Vagina (tissue), 2 donors: ENCODE measurements at places on chromosomes 13 and 19. TPM values are rescaled to one million over a fixed set of nuclear protein-coding genes. Genes with fewer than 3 reads are reported as not detected.

- H3K36me3 ChIP-seq: peaks cover 31% of the 10 kb centered on the region
- no peaks in the 10 kb centered on the region for H3K27me3 ChIP-seq
- peak overlapping the region; percentile 95 for H3K27ac ChIP-seq
- DNase-seq: no peak
Measured at GRCh38 chr19:41323430-41324125, 13.6 kb downstream of the CCDC97 start.

DNA sequence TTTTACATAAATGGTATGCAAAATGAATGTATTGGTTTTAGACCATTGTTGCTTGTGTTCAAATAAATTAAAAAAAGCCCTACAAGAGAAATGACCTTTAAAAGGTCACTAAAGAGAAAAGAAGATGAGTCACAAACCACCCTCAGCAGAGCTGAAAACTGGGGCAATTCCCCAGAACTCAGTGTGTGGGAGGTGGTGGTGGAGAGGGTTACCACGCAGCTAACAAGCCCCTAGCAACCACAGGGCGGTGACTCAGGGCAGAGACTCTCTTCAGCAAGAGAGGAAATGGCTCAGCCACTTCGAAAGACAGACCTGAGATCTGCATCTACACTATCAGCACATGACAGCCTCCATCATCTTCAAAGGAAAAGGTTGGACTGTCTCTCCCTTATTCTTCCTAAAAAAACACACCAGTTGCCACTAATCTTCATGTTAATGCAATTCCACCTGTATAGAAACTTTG, 29.4 kb upstream of the NDFIP2 start:
- no peaks in the 10 kb centered on the region for H3K27me3 ChIP-seq
- DNase-seq: no peak
- no peak overlapping the region for H3K27ac ChIP-seq
- H3K4me3 ChIP-seq: no peak overlapping the region
- H3K4me1 ChIP-seq: no peaks in the 10 kb centered on the region
- no peaks in the 10 kb centered on the region for H3K36me3 ChIP-seq

GRCh38 chr19:52227196-52227940, 37.5 kb downstream of the PPP2R1A start:
- no peaks in the 10 kb centered on the region for H3K27me3 ChIP-seq
- H3K27ac ChIP-seq: no peak overlapping the region
- H3K36me3 ChIP-seq: no peaks in the 10 kb centered on the region
- no peaks in the 10 kb centered on the region for H3K4me1 ChIP-seq
- no peak for DNase-seq

DNA sequence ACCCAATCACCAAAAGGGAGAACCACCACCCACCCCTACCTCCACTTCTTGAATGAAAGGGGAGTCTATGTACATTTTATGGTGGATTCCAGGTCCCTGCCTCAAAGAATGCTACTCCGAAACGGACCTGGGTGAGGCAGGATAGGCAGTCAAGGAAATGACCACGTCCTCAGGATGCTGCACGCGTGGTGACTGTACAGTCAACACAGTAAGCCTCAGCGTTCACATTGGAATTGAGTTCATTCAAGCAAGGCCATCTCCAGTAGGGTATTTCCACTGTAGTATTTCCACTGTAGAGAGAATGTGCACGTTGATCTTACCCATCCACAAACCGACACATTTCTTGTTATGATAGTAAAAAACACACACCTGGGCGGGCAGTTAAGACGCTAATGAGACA, 16.9 kb downstream of the ZSCAN5C start:
- no peaks in the 10 kb centered on the region for H3K27me3 ChIP-seq
- no peak overlapping the region for H3K27ac ChIP-seq
- H3K4me1 ChIP-seq: peaks cover 13% of the 10 kb centered on the region
- no peak overlapping the region for H3K4me3 ChIP-seq
- no peaks in the 10 kb centered on the region for H3K36me3 ChIP-seq

DNA sequence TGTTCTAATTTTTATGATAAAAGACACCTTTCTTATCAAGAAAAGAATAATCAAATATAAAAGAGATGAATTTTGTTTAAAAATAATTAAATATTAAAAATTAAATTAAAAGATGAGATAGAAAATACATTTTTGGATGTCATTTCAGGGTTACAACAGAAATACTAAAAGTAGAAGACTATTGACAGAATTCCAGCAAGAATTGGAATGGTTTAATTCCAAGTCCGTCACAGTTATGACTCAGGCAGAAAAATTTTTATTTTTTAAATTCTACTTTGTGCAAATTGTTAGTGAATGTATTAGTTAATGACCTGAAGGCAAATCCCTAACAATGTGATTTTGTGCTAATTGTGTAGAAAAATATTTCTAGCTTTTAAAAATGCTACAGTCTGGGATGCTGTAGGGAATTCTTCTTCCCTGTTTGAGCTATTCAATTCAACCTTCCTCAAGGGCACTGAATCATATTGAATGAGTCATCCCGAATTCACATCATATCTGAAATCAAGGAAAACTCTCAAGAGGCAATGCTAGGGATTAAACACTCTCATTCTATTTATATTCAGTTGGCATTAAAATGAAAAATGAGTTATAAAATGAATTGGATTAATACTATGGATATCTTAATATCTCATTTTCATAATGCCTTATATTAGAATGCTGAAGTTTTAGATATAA, 633.5 kb upstream of the ATXN8OS start:
- no peaks in the 10 kb centered on the region for H3K36me3 ChIP-seq
- no peaks in the 10 kb centered on the region for H3K27me3 ChIP-seq
- no peak for DNase-seq
- H3K4me3 ChIP-seq: no peak overlapping the region
- H3K4me1 ChIP-seq: no peaks in the 10 kb centered on the region
- no peak overlapping the region for H3K27ac ChIP-seq

DNA sequence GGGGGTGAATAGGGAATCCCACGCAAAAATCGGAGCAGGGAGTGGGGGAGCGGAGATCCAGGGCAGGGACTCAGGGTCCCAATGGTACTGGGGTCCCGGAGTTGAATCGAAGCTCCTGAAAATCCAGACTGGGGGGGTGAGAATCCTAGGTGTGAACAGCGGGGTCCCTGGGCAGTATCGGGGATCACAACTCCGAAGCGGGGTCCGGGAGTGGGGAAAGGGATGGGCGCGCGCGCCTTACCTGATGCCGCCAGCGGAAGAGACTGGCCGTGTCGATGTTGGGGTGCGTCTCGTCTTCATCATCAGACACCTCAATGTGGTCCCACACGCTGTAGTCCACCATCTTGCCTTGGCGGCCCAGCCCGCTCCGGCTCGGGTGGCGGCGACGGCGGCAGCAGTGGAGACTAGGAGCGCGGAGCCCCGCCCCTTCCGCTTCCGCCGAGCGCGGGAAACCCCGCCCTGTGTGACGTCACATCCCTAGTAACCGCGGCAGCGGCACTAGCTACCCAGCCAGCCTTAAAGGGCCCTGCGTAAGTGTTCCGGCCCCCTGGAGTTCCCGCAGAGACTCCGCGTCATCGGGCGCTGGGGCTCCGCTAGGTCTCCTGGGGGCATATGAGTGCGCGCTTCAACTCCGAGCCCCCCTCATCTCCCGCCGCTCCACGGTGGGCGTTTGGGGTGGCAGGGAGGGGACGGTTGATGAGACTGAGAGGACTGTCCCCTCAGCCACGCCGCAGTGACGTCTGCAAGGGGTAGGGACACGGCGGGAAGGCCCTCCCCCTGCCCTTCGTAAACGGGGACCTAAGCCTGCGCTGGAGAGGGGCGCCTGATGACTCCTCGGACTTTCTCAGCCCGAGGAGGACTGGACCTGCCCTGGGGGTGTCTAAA, at the start of gene CDC37:
Gene CDC37 (minus strand): TSS at position 406 of the 885 bp plus-strand sequence. CDS start 63 bp downstream, at position 343.
- peaks cover 53% of the 10 kb centered on the region for H3K4me1 ChIP-seq
- no peaks in the 10 kb centered on the region for H3K27me3 ChIP-seq
- DNase-seq: peak; percentile 95
- peak within 1 kb of the TSS; percentile 67 for H3K27ac ChIP-seq

DNA sequence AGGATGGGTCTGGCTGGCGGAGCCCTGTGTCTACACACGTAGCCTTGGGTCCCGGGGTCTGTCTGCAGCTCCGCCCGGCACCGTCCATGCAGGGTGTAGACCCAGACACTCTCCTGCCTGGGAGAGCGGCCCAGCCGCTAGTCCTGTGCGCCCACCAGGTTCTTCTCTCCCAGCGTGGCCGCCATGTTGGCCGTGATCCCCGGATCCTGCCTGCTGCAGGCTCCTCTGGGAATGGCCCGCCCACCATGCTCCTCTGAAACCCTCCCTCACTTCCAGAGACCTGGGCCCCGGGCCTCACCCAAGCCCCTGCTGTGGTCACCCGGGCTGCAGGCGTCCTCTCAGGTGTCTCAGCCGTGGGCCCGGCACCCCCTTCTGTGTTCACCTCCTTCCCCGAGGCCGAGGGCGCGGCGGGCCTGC, 57.7 kb upstream of the MCF2L start:
- H3K36me3 ChIP-seq: no peaks in the 10 kb centered on the region
- no peak overlapping the region for H3K4me3 ChIP-seq
- no peaks in the 10 kb centered on the region for H3K4me1 ChIP-seq
- H3K27ac ChIP-seq: no peak overlapping the region
- DNase-seq: no peak

DNA sequence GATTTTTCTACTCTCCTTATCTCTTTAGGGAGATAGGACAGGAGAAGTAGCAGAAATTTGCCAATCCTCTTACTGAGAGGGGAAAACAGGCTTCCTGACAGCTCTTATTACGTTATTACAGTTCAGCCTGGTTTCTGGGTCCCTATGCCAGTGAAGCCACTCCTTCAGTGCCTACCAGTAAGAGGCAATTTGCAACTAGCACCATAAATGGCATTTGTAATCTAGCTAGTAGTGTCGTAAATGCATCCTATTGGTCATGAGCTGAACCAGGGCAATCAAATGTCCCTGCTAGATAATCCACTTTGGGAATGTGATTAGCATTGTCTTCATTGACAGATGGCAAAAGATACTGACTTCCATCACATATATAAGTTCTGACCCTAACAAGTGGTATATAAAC, 428.8 kb downstream of the DCT start:
- no peak overlapping the region for H3K4me3 ChIP-seq
- H3K27ac ChIP-seq: no peak overlapping the region
- no peaks in the 10 kb centered on the region for H3K27me3 ChIP-seq
- no peak for DNase-seq
- H3K4me1 ChIP-seq: no peaks in the 10 kb centered on the region
- H3K36me3 ChIP-seq: no peaks in the 10 kb centered on the region

DNA sequence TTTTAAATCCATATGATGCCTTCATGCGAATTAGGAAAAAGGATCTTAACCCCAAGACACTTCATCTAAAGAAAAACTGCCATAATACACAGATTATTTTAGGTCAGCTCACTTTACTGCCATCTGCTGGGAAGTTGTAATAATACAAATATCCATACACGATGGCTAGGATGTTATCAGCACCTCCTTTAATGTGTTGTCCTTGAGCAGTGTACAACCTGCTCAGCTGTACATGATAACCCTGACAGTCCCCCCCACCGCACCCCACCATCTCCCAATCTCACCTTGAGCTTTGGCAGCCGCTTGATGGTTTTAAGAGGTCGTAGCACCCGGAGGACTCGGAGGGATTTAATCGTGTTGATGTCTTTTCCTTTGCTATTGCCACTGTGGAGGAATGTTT, 112.2 kb downstream of the IER2 start:
- H3K4me3 ChIP-seq: no peak overlapping the region
- H3K27ac ChIP-seq: no peak overlapping the region
- H3K36me3 ChIP-seq: no peaks in the 10 kb centered on the region
- H3K27me3 ChIP-seq: no peaks in the 10 kb centered on the region
- DNase-seq: no peak
- H3K4me1 ChIP-seq: no peaks in the 10 kb centered on the region

- H3K27ac ChIP-seq: no peak overlapping the region
- H3K4me1 ChIP-seq: peaks cover 7% of the 10 kb centered on the region
- no peak for DNase-seq
- H3K36me3 ChIP-seq: peaks cover 6% of the 10 kb centered on the region
Measured at GRCh38 chr19:57406516-57407123, 4.3 kb upstream of the ZNF17 start.

GRCh38 chr13:50033725-50034124, 18.5 kb downstream of the KCNRG start:
- DNase-seq: no peak
- H3K27me3 ChIP-seq: no peaks in the 10 kb centered on the region
- H3K36me3 ChIP-seq: no peaks in the 10 kb centered on the region
- no peak overlapping the region for H3K27ac ChIP-seq

DNA sequence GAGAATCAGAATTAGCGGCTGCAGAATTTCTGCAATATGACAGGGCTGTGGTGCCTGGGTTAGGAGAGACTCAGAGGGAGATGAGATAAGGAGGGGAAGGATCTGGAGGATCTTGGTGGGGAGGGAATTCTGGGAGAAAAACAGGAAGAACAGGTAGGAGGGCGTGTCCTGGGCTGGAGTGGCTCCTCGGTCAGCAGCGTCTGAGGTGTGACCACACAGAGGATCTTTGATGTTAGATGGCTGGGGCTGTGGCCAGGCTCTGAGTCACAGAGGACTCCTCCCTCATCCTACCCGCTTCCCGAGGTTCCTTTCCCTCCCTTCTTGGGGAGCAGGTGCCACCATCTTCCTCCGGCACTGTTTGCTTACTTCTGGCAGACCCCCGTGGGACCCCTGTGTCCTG, 6.4 kb upstream of the KLK6 start:
- no peak overlapping the region for H3K4me3 ChIP-seq
- H3K27me3 ChIP-seq: no peaks in the 10 kb centered on the region
- DNase-seq: no peak
- no peaks in the 10 kb centered on the region for H3K4me1 ChIP-seq
- H3K36me3 ChIP-seq: no peaks in the 10 kb centered on the region
- H3K27ac ChIP-seq: no peak overlapping the region

GRCh38 chr13:30042891-30043630, 192.6 kb upstream of the UBL3 start:
- peak; percentile 55 for DNase-seq
- no peaks in the 10 kb centered on the region for H3K27me3 ChIP-seq
- no peak overlapping the region for H3K27ac ChIP-seq
- no peaks in the 10 kb centered on the region for H3K36me3 ChIP-seq
- H3K4me1 ChIP-seq: peaks cover 7% of the 10 kb centered on the region

DNA sequence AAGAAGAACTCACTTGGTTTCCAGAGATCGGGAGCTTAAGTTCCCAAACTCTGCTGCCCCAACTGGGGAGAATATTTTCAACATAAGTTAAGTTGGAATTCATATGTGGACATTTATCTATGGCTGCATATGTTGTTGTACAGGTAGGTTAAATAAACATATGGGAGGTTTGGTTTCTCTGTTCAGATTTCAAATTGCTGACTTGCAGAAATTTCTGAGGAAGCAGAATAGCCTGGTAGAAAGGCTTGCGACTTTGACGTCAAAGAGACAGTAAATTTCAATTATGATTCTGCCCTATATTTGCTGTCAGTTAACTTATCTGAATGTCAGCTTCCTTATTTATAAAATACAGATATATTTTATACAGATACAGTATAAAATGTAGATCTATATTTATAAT, 40.0 kb upstream of the TPP2 start:
- no peak overlapping the region for H3K4me3 ChIP-seq
- no peaks in the 10 kb centered on the region for H3K27me3 ChIP-seq
- no peak for DNase-seq
- no peaks in the 10 kb centered on the region for H3K4me1 ChIP-seq
- H3K27ac ChIP-seq: no peak overlapping the region

CRX gene
- not detected for total RNA-seq

ZNF350 gene
- 8.6 TPM for total RNA-seq

CYSLTR2 gene
- total RNA-seq: 0.49 TPM

NLRP11 gene
- total RNA-seq: not detected
